ENCODE measurements at places on chromosomes 2 and 18.
A peak's percentile ranks its signal among the peaks of the same experiment; 100 is the strongest.

DNA sequence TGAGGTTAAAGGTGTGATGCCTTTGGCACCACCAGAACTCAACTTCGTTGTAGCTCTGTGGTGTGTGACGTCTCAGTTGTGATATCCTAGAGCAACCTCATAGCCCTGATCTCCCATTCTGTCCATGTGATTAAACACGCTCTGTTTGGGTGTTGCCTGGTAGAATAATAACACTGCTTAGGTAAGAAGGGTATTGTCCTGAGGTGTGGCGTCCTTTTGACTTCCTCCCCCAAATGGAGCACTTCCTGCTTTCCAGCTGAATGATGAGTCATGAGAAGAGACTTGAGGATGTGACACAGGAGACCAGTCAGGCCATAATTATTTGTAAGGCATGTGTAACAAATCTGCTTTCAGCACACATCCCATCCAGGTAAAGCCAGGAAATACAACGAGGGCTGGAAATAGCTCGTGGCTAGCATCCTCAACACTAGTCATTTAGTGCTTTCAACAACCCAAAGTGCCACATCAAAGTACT is 100.7 kb downstream of the RAPGEF4 start:
- no peak for DNase-seq

GRCh38 chr2:199462956-199463692 is 5.4 kb upstream of the SATB2 start:
- peak; percentile 81 for DNase-seq

DNA sequence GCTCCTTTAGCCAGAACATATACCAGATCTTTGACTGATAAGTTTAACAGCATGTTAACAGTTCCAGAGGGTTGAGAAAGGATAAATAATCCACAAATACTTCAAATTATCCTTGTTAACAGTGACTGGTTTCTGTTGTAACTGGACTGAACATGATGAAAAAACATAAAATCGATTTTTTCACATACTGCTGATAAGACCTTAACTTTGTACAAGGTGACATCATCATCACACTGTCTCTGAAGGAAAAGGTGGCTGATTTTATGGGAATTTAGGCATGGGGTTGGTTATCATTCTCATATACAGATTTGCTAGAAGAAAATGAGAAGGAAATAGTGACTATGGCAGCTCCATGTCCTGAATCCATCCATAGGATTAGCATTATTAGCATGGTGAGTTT is 36.1 kb downstream of the OTX1 start:
- DNase-seq = no peak

GRCh38 chr2:68889021-68889420 is 17.8 kb upstream of the BMP10 start:
- no peak for DNase-seq

- DNase-seq = no peak
These were observed 39.6 kb downstream of the MYCN start for GRCh38 chr2:15979759-15980604.

GRCh38 chr2:30147715-30148610 is 1.2 kb downstream of the YPEL5 start:
- peak; percentile 88 for DNase-seq

GRCh38 chr2:150066490-150066889 is 421.0 kb downstream of the RND3 start:
- DNase-seq = no peak

- no peak for DNase-seq
These were observed 177.1 kb upstream of the HAAO start for GRCh38 chr2:42969231-42970150.

DNA sequence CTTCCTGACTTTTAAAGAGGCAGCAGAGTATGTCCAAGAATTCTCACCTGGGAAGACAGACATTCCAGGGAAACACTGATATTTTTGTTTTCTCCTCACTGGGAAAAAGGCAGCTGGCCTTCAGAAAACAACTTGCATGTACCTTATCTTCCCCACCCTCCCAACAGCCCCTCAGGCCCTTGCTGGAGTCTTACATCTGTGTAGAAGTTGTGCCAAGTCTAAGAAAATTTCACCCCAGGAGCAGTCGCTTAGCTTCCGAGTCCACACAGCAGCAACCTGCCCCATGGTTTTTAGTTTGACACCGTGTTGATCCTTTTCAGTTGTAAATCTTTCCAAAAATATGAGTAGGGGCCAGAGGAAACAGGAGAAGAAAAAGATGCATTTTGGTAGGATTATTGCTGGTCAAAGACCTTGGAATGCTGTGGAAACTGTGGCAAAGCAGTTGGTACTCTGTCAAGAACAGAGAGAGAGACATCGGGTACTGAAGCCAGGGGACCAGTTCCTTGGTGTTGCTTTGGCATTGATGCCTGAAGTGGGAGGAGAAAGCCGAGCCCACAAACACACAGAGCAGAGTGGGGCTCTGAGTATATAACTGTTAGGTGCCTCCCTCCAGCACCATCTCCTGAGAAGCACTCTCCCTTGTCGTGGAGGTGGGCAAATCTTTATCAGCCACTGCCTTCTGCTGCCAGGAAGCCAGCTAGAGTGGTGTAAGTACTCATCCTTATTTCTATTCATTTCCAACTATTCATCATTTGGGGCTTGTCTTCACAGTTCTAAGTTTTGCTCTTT is at the start of gene SLC14A1:
TSS of gene SLC14A1 (plus strand) at position 615 of the 789 bp plus-strand sequence. CDS start 6,140 bp downstream, outside the sequence.
- DNase-seq = no peak

- no peak for DNase-seq
These were observed 11.3 kb upstream of the MPP4 start for GRCh38 chr2:201709747-201710146.

DNA sequence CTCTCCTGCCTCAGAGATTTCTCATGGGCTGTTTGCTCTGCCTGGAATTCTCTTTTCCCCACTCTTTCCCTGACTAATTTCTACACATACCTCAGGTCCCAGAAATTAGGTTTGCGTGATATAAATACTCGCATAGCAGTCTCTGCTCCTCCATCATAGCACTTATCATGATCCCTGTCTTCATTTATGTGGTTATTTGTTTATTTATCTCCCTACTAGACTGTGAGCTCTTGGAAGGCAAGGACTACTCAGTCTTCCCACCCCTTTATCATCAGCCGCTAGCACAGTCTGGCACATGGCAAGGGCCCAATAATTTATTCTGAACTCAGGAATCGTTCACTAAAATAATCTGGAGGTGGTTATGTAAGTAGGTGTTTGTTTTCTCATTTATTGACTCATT is 79.3 kb downstream of the ADCYAP1 start:
- no peak for DNase-seq

DNA sequence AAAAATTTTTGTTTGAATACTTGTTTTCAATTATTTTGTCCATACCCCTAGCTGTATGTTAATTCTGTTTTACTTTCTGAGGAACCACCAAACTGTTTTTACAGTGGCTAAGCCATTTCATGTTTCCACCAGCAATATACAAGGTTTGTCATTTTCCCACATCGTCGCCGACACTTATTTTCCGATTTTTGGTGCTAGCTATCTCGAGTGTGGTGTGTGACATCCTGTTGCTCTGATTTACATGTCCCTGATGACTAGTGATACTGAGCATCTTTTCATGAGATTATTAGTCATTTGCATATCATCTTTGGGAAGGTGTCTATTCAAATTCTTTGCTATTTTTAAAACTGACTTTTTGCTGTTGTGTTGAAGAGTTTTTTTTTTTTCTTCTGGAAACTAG is 7.2 kb upstream of the GPC1 start:
- no peak for DNase-seq

- no peak for DNase-seq
These were observed 96.6 kb downstream of the MAP4K4 start for GRCh38 chr2:101794141-101794540.

GRCh38 chr18:12943215-12943614 is 4.6 kb upstream of the SEH1L start:
- no peak for DNase-seq

DNA sequence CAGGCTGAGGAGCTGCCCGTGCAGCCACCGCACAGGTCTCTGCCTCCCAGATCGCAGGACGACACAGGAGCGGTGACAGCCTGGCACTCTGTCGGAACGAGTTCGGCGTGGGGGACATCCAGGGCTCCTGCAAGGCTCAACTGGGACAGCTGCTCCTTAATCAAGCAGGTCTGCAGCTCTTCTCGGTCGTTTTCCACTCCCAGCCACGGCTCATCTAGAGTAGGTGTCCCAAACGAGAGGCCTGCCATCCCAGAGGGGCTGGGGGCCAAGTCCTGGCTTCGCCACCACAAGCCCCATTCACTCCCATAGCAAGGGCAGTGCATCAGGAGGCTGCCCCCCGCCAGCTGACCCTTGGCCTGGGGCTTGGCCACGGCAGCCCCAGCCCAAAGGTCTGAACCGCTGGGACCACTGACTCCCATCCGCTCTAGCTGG is 22.5 kb downstream of the PASK start:
- DNase-seq = peak; percentile 48

DNA sequence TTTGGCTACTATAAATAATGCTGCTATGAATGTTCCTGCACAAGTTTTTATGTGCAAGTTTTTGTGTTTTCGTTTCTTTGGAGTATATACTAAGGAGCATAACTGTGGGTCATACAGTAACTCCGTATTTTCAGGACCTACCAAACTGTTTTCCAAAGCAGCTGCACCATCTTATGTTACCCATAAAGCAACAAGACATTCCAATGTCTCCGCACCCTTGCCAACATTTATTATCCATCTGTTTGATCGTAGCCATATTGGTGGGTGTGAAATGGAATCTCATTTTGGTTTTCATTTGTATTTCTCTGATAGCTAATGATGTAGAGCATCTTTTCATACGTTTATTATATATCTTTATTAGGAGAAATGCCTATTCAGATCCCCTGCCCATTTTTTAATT is 13.8 kb downstream of the TMEM131 start:
- DNase-seq = no peak

- no peak for DNase-seq
These were observed 75.2 kb upstream of the CD302 start for GRCh38 chr2:159873258-159873657.

DNA sequence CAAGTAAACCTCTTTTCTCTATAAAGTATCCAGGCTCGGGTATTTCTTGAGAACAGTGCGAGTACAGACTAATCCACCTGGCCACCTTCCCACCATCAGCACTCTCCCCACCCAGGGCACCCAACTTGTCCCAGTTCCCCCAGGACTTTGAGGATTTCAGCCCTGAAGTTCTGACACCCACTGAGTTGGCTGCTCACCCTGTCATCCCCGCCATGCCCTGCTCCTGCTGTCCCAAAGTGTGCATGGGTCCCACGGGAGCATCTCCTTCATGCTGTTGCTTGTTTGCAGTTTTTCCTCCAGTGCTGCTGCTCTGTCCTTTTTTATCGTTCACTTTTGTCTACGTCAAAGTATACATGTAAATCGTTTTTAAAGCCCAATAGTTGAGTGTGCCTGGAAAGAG is 273.9 kb downstream of the PHLPP1 start:
- no peak for DNase-seq

- DNase-seq = no peak
These were observed 18.9 kb downstream of the CAB39 start for GRCh38 chr2:230731512-230731911.

DNA sequence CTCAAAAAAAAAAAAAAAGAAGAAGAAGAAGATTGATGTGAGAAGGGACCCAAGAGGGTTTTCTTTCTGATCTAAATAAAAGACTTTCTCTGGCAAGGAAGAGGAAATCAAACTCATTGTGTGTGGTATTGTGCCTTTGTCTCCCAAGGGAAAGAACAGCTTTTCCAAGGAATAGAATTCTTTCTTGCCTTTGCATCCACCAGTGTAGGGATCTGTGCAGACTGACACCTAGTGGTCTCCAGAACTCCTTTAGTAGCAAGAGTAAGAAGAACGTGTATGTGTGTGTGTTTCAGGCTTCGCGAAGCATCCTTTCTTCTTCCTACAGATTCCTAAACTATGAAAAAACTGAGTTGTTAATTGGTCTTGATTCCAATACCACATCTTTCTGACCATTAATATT is 33.5 kb upstream of the CRIM1 start:
- DNase-seq = no peak

DNA sequence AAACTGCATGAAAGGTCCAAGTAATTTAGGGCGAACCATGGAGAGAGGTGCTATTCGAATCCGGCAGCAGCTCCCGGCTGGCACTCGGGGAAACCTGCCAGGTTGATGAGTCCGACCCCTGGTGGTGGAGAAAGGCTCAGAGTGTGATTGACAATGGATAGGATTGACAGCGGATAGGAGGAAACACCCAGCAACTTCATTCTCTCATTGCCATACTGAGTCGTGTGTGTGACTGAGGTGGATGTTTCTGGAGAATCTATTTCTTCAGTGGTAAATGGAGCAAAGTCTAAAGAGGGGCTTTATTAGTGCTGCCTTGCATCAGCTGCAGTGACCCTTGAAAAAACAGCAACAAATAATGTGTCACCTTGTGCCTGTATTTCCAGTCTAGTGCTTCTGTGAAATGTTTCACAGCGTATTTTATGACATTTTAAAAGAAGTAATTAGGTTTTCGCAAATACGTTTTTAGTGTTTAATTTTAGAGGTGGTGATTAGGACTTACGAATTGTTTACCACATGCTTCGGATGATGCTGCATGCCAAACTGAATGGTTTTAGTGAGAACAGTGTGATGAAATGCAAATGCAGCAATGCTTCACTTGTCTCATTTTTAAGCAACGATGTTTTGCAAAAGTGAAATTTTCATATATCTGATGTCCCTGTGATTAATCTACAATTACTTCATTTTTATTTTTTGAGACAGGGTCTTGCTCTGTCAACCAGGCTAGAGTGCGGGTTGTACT is 102.0 kb downstream of the DCDC2C start:
- no peak for DNase-seq

DNA sequence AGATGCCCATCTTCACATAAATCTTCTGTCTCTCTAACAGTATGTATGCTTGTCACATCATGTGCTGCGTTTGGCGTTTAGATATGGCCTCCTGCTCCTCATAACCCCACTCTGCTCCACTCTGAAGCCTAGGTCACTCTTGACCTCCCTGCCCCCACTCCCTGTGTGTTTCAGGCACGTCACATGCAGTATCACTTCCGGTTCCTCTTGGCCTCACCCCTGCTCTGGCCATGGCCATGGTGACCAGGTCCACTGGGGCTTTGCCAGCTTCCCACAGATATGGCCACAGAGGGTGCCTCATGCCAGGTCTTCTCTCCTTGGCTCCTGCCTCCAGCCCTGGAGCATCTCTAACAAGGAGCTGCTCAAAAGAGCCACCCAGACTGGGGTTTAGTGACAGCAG is 160.0 kb downstream of the RNF152 start:
- DNase-seq = no peak

All from left forelimb (tissue), 1 donor.